ENCODE measurements at places on chromosomes 7 and 10.

GRCh38 chr7:13988731-13989125, 738 bp downstream of the ETV1 start:
- no peak for DNase-seq

GRCh38 chr10:2935647-2936386, 131.5 kb upstream of the PFKP start:
- DNase-seq, result no peak

DNA sequence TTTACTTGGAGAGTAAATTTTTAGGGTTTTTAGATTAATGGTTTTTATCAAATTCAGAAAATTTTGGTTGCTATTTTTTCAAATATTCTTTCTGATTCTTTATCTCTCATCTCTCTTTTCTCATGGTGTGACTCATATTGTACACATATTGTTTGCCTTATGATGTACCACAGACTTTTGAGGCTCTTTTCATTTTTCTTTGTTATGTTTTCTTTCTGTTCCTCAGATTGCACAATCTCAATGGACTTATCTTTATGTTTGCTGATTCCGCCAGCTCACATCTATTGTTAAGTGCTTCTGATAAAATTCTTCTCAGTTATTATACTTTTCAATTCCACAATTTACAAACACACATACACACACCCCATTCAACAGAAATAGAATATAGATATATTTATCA, 168.2 kb upstream of the IGFBP3 start:
- no peak for DNase-seq

GRCh38 chr7:4051696-4052095, 630.4 kb upstream of the FOXK1 start:
- no peak for DNase-seq

DNA sequence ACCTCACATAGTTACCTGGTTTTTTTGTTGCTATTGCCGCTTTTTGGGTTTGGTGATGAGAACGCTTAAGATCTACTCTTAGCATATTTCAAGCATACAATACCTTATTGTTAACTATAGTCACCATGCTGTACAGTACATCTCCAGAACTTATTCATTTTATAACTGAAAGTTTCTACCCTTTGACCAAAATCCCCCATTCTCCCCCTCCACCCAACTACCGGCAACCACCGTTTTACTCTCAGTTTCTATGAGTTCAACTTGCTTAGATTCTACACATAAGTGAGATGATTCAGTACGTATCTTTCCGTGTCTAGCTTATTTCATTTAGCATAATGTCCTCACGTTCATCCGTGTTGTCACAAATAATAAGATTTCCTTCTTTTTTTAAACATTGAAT, 86.7 kb upstream of the IL6 start:
- no peak for DNase-seq

DNA sequence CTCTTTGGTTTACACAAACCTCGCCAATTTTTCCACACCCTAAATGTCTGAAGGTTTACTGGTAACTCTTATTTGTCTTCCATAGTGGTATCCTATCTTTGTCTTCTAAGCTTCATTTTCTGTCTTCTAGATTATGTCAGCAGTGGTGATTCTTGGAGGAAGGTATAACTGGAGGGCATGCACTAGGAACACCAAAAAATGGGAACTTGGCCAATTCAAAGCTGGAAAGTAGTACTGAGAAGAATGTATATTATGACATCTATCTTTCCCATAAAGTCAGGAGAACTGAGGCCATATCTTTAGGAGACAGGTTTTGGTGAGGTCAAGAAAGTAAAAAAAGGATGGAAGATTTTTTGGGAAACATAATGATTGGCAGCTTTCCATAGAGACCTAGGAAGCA, 113.3 kb downstream of the CPEB3 start:
- DNase-seq, result no peak

- no peak for DNase-seq
Measured at GRCh38 chr7:138158739-138159528, 82.7 kb downstream of the AKR1D1 start.

GRCh38 chr7:66837007-66837406, 84.0 kb upstream of the TMEM248 start:
- DNase-seq, result no peak

- DNase-seq, result no peak
Measured at GRCh38 chr10:15603446-15604011, 116.2 kb downstream of the ITGA8 start.

DNA sequence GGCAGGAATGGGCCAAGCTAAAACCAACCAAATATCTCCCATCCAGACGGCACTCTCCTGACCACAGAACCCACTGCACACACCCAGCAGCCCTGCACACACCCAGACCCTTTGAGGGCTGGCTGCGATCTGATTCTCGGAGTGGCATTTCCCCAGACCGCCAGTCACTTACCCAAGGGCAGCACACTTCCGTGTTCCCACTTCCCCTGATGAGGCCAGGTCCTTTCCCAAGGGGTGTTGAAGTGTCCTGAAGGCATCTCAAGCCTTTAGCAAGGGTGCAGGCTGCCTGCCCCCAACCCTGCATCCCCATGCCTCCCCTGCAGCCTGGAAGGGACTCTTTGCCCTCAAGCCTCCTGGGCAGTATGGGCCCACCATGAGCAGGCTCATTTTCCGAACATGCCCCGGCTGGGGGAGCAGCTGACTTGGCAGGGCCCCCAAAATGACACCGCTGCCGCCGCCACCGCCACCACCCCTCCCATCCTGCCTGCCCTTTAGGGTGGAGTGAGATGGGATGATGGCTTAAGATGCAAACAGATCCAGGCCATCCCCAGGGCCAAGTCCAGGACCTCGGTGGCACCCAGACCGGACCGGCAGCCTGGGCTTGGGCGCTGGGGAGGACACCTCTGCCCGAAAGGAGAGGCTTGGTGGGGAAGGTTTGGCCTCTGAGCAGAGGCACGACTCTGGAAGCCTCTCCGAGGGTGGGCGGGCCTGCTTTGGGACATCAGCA, 159.8 kb downstream of the NRF1 start:
- no peak for DNase-seq

DNA sequence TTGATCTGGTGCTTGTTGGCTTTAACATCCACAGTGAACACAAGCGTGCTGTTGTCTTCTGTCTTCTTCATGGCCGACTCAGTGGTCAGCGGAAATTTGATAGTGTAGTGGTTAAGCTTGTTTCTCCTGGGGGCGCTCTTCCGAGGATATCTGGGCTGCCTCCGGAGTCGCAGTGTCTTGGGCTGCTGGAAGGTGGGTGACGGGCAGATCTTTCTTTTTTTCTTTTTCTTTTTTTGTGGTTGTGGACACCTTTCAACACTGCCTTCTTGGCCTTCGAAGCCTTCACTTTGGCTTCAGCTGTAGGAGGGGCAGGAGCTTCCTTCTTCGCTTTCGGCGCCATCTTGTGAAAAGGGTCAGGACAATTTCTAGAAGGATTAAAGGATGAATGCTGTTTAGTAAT, 23.8 kb upstream of the RPA3 start:
- DNase-seq, result no peak

- no peak for DNase-seq
Measured at GRCh38 chr7:25739143-25739542, 412.9 kb upstream of the NFE2L3 start.
